ENCODE measurements at places on chromosomes 11 and 22. TPM values are rescaled to one million over a fixed set of nuclear protein-coding genes. Genes with fewer than 3 reads are reported as not detected.

GRCh38 chr11:73233211-73233610 is 15.1 kb downstream of the P2RY2 start:
- DNase-seq: no peak

- no peak for DNase-seq
Observed at GRCh38 chr22:47599753-47600152, 837.3 kb downstream of the TBC1D22A start.

ACTN3 gene
- total RNA-seq: 91.4 TPM

GTSE1 gene
- 5.5 TPM for total RNA-seq

PDE2A gene
- 28.1 TPM for total RNA-seq

- DNase-seq: peak; percentile 4
Observed at GRCh38 chr11:110435780-110436717, 6.3 kb downstream of the FDX1 start.

GRCh38 chr11:120339394-120339890 is 3.2 kb downstream of the ARHGEF12 start:
- peak; percentile 76 for DNase-seq

DNA sequence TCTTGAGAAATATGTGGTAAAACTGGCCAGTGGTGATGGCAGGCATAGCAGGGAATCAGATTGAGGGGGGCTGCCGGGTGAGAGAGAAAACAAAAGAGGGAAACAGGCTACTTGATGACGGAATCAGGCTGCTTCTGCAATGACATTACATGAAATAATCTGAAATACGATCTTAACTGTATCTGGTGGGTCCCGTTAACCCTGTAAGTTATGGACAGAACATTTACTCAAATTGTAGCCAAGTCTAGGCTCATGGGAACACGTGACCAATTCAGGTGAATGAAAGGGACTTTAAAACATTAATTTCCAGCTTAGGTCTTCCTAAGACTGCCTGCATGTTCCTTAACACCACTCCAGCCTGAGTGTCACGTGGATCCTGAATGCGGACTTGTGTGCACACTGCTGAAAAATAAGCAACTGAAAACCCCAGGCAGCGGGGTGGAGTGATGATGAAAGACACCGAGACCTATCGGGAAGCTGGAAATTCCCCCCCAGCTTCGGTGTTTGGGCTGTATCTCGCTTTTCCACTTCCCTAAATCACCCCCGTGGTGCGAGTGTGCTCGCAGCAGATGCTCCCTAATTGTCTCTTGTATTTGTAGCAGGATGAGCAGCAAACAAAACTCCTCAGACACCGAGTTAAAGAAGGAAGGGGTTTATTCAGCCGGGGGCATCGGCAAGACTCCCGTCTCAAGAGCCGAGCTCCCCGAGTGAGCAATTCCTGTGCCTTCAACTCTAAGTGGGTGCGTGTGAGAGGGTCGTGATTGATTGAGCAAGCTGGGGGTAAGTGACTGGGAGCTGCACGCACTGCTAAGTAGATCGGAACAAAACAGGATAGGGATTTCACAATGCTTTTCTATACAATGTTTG is 145.0 kb upstream of the GRK3 start:
- peak; percentile 41 for DNase-seq

GRCh38 chr22:50528682-50529415 is 963 bp downstream of the TYMP start:
- no peak for DNase-seq

DNA sequence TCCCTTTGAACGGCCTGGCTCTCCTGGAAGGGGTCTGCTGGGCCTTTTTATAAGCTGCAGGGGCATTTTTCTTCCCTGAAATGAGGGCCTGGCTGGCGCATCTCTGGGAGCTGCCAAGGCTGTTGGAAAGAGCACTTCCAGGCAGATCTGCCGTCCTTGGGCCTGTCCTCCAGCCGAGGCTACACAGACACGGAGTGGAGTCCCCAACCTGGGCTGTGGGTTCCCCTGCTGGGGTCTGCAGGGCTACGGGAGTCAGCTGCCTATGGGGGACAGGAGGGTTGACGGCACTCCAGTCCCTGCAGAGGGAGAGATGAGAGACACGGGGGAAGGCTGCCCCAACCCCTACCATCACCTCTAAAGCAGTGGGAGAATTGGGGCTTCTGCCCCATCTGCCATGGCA is 606.6 kb downstream of the TBC1D22A start:
- DNase-seq: no peak

DNA sequence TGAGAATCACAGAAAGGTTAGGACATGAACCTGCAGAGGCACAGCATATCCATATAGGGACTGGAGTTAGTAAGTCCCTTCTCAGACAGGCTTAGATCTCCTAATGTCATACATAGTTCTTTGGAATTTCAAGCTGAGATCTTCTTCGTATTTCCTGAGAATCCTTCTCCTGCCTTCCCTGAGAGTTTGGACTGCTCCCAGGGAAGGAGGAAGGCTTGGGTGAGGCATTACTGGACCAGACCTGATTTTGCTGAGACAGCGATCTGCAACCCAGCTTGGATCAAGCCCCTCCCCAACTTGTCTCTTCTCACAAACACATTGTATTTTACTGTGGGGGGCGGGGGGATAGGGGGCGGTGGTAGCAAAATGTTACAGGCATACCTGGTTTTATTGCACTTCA is 108.5 kb downstream of the TSPAN18 start:
- no peak for DNase-seq

GRCh38 chr11:132032555-132032954 is 662.1 kb downstream of the NTM start:
- DNase-seq: no peak

NLRP14 gene
- total RNA-seq: 0.21 TPM

DNA sequence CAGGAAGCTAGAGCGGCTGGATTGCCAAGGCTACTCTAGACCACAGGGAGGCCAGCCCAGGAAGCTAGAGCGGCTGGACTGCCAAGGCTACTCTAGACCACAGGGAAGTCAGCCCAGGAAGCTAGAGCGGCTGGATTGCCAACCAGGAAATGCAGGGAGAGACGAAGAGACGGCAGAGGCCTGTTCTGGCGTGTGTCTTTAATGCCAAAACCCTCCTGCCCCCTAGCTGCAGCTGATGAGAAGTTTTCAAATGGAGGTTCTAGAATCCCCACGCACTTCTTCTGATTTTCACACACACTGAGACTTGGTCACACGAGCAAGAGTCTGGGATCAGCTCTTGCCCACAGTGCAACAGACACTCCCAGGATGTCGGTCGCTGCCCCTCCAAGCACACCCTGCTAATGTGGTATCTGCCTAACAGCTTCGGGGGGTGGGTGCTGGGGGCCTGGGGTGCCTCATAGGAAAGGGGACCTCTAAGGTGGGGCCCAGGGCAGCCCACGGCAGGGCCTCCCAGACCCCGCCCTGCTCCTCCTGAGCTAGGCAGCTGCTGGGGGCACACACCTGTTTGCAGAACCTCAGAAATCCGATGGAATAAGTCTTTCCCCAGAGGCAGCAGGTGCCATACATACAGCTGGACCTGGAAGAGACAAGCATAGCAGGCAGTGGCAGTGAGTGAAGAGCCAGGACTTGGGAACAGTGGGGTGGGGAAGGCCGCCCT is 28.5 kb downstream of the MAFF start:
- peak; percentile 74 for DNase-seq

SOX6 gene
- total RNA-seq: 45.0 TPM

OR51B5 gene
- not detected for total RNA-seq

- DNase-seq: no peak
Observed at GRCh38 chr22:19807161-19807913, 46.8 kb downstream of the TBX1 start.

- no peak for DNase-seq
Observed at GRCh38 chr11:131327421-131327820, 43.0 kb upstream of the NTM start.

- peak; percentile 76 for DNase-seq
Observed at GRCh38 chr11:68003846-68004550, at the start of gene UNC93B1. Gene UNC93B1, minus strand, starts transcription at chr11:68004097. Its CDS starts 54 bp downstream, at chr11:68004043.

GRCh38 chr11:123143921-123144320 is 51.1 kb downstream of the CLMP start:
- DNase-seq: no peak

RRAS2 gene
- total RNA-seq: 67.2 TPM

SLC22A6 gene
- total RNA-seq: not detected

GRCh38 chr22:37180531-37181231 is 7.4 kb downstream of the C1QTNF6 start:
- no peak for DNase-seq

GRCh38 chr11:91795139-91795887 is 429.3 kb upstream of the FAT3 start:
- DNase-seq: no peak

SPON1 gene
- 24.4 TPM for total RNA-seq

- no peak for DNase-seq
Observed at GRCh38 chr11:68974421-68975194, 6.2 kb downstream of the MRGPRD start.

DNA sequence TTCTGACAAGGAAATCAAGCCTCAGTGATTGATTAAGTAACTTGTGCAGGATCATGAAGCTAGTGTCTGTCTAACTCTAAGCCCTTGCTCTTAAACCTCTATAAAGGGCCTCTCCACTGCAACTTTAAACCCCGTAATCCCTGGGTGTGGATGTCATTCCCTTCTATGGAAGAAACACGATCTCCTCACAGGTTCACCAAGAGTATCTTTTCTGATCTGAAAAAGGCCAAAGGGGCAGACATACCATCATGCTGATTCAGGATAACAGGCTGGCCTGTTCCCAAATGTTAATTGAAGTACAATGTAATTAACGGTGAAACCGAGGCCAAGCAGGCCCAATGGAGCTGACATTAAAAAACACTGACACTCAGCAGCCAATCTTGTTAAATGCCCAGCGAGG is 17.1 kb downstream of the TTC12 start:
- peak; percentile 45 for DNase-seq

BBOX1 gene
- total RNA-seq: 1.1 TPM

PRDM11 gene
- total RNA-seq: 32.8 TPM

DNA sequence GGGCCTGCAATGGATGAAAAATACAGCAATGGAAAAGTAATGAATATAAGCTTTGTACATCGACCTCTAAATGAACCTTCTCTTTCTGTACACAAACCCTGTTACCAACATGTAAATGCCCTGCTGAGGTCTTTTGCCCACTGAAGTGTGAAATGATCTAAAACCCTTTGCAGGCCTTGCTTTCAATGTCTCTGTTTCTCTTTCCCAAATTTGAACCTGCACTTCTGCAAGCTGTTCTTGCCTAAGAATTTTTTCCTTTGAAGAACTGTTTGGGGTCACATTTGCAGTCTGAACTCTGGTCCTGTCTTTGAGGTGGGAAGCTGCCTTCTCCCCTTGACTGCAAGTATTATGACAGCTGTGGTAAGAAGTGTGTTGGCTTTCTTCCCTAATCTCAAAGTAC is 1237.1 kb downstream of the FAM181B start:
- DNase-seq: peak; percentile 3

- DNase-seq: peak; percentile 36
Observed at GRCh38 chr11:108654994-108655631, 9.8 kb upstream of the DDX10 start.

VWCE gene
- total RNA-seq: 0.41 TPM

DNA sequence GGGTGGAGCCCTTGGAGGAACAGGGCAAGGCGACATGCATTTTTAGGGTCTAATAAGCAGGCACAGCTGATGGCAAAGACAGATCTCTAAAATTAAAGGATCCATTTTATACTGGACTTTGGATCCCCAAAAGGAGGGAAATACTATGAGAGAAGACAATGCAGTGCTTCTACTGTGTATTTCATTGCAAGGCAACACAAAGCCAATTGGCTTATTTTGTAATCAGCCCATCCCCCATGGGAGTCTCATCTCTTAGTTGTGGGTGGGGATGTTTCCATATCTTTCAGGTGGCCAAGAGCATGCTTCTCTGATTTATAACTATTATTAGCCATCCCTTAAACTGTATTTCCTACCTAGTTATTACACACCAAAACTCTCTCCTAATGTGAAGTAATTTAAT is 18.5 kb upstream of the EI24 start:
- no peak for DNase-seq

UBE4A gene
- 34.8 TPM for total RNA-seq

DNA sequence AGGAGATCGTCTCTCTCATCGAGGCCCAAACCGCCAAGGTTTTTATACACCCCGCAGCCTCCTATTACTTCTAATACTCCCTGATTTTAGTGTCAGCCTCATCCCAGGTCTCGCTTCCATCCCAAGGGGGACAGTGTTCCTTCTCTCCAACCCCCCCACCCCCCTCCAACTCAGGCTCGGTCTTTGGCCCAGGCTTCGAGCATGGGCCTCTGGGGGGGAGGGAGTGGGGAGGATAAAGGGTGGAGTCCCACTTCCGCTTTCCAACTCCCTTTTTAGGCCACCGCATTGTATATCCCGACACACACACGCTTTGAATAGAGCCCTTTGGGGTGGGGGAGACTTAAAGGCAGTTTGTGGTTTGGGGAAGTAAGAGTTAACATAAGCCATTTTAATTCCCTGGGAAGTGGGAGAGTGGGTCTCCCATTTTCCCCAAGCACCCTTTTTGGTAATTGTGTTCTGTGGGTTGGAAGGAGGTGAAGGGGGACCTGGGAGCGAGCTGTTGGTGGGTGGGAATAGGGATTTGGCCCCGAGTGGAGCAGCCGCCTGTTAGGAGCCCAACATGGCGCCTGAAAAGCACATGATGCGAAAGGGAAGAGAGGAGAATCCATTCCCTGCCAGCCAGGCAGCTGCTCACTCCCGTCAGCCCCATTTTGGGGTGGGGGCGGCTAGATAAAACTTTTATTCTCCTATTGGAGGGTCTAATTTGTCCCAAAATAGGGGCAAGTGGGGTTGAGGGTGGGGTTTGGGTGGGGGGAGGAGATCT is 844 bp downstream of the PCF11 start:
- peak; percentile 88 for DNase-seq

Data from tongue (tissue), 3 donors.